Sigmoid colon (tissue), 7 donors: ENCODE measurements at places on chromosomes 11 and 22.

DNA sequence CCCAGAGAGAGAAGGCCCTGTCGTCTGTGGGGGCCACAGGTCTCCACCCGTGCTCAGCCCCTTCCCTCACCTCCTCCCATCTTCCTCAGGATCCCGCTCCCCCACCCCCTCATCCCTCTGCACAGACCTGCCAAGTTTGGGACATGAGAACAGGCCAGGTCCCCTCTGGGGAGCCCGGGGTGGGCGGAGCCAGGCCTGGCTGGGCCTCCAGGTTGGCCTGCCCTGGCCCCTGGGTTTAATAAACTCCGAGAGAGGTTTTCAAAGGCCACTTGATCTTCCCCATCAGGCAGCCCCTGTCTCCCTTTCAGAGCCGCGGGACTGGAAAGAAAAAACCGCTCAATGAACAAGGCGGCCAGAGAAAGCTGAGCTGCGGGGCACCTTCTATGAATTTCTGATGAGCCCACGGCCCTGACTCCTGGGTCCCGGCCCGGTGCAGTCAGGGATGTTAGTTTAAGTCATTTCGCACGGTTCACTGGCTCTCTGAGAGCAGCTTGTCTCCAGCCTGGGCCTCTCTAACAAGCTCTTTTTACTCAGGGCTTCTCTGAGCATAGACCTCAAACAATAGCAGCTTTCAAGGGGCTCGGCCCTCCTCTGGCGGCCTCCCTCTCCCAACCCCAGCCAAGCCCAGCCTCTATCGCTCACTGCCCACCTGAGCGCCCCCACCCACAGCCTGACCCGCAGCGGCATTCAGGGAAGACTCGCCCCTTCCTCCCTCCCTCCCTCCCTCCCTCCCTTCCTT, 64.8 kb downstream of the RPUSD4 start:
- H3K27me3 ChIP-seq: no peaks in the 10 kb centered on the region
- peaks cover 12% of the 10 kb centered on the region for H3K4me1 ChIP-seq
- no peak for DNase-seq
- H3K36me3 ChIP-seq: no peaks in the 10 kb centered on the region
- H3K27ac ChIP-seq: peak overlapping the region; percentile 2

GRCh38 chr11:15927864-15928217, 428.5 kb downstream of the SOX6 start:
- H3K36me3 ChIP-seq: no peaks in the 10 kb centered on the region
- H3K4me1 ChIP-seq: no peaks in the 10 kb centered on the region
- peaks cover 21% of the 10 kb centered on the region for H3K27me3 ChIP-seq

DNA sequence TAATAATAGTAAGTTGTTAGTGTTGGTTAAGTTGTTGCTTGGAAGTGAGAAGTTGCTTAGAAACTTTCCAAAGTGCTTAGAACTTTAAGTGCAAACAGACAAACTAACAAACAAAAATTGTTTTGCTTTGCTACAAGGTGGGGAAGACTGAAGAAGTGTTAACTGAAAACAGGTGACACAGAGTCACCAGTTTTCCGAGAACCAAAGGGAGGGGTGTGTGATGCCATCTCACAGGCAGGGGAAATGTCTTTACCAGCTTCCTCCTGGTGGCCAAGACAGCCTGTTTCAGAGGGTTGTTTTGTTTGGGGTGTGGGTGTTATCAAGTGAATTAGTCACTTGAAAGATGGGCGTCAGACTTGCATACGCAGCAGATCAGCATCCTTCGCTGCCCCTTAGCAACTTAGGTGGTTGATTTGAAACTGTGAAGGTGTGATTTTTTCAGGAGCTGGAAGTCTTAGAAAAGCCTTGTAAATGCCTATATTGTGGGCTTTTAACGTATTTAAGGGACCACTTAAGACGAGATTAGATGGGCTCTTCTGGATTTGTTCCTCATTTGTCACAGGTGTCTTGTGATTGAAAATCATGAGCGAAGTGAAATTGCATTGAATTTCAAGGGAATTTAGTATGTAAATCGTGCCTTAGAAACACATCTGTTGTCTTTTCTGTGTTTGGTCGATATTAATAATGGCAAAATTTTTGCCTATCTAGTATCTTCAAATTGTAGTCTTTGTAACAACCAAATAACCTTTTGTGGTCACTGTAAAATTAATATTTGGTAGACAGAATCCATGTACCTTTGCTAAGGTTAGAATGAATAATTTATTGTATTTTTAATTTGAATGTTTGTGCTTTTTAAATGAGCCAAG, 2.7 kb downstream of the NEAT1 start:
- peaks cover 44% of the 10 kb centered on the region for H3K36me3 ChIP-seq
- no peaks in the 10 kb centered on the region for H3K27me3 ChIP-seq
- H3K4me1 ChIP-seq: peaks cover 51% of the 10 kb centered on the region
- H3K4me3 ChIP-seq: peak overlapping the region; percentile 79
- peak overlapping the region; percentile 100 for H3K27ac ChIP-seq

GRCh38 chr22:37917874-37918548, 11.9 kb downstream of the MICALL1 start:
- no peaks in the 10 kb centered on the region for H3K27me3 ChIP-seq
- DNase-seq: no peak
- H3K4me3 ChIP-seq: no peak overlapping the region
- H3K4me1 ChIP-seq: peaks cover 33% of the 10 kb centered on the region

DNA sequence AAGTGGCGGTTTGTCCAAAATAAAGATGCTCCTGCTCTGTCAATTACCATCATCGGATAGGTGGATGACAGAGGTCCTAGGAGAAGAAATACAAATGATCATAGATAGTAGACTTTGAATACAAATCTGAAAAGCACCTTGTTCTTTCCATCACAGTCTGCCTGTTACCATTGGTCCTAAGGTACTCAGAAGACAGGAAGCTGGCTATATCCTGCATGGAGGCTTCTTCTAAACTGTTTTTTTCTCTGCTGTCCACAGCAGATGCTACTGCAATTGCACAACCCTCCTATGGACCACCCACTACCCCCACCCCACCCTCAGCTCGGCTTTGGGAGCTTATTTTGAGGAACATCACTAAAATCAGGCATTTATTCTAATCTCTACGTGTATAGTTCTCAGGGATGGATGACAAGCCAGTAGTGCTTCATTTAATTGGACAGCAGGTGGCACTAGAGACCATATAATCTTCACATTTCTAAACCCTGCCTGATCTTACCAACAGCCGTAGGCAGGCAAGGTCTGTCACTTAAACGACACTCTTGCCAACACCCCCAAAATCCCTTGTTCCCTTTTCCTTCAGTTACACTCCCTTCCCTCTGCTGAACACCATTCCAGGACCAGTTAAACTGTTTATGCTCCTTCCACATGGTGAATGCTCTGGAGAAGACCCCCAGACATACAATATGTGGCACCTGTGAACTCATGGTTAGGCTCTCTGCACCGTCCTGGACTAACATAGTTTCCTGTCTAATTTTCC, 6.6 kb upstream of the PTS start:
- peak; percentile 56 for DNase-seq
- no peaks in the 10 kb centered on the region for H3K36me3 ChIP-seq
- H3K4me1 ChIP-seq: no peaks in the 10 kb centered on the region
- H3K4me3 ChIP-seq: no peak overlapping the region
- H3K27ac ChIP-seq: no peak overlapping the region

GRCh38 chr22:19358703-19359553, 67.4 kb upstream of the CLTCL1 start:
- no peaks in the 10 kb centered on the region for H3K27me3 ChIP-seq
- H3K36me3 ChIP-seq: peaks cover 47% of the 10 kb centered on the region
- DNase-seq: no peak
- no peak overlapping the region for H3K27ac ChIP-seq

GRCh38 chr11:118139578-118139977, 13.0 kb downstream of the SCN4B start:
- no peak overlapping the region for H3K27ac ChIP-seq
- H3K36me3 ChIP-seq: no peaks in the 10 kb centered on the region
- DNase-seq: no peak
- no peak overlapping the region for H3K4me3 ChIP-seq
- no peaks in the 10 kb centered on the region for H3K4me1 ChIP-seq

GRCh38 chr11:89275966-89276365, 98.3 kb downstream of the TYR start:
- no peaks in the 10 kb centered on the region for H3K4me1 ChIP-seq
- no peaks in the 10 kb centered on the region for H3K27me3 ChIP-seq
- no peak overlapping the region for H3K4me3 ChIP-seq
- H3K36me3 ChIP-seq: no peaks in the 10 kb centered on the region
- H3K27ac ChIP-seq: no peak overlapping the region

GRCh38 chr11:8811571-8811970, 99.4 kb upstream of the AKIP1 start:
- H3K4me1 ChIP-seq: peaks cover 41% of the 10 kb centered on the region
- no peak for DNase-seq
- H3K27me3 ChIP-seq: no peaks in the 10 kb centered on the region

DNA sequence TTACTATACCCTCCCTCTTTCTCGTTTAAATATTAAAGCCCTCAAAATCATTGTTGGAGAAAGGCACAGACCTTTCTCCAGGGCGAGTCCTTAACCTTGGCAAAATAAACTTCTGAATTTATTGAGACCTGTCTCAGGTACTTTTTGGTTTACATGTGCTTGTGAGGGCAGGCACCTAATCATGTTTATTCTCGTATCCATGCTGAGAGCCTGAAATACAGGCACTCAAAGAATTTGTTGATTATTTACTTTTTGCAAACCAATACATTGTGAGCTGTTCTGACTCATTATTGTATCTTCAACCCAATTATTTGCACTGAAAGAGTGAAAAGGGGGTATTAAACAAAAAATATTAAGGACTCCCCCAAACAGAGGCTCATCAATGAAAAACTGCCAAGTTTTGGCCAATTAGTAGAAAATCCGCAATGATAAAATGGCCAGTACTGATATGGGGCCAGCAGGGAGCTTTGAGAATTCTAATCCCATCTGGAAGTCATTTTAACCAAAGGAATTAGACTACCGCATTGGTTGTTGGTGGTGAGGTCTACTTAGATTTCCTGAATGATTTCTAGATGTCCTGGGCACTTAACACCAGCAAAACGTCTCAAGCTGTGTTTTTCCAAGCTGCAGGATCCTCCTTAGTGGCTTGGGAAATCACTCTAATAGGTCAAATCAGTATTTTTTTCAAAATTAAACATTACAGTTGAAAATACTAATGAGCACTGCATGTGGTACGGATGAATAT, 157.3 kb downstream of the SWAP70 start:
- no peak overlapping the region for H3K4me3 ChIP-seq
- H3K27me3 ChIP-seq: no peaks in the 10 kb centered on the region
- no peak for DNase-seq
- H3K27ac ChIP-seq: no peak overlapping the region
- H3K4me1 ChIP-seq: no peaks in the 10 kb centered on the region
- H3K36me3 ChIP-seq: peaks cover 4% of the 10 kb centered on the region

- H3K36me3 ChIP-seq: no peaks in the 10 kb centered on the region
- H3K4me3 ChIP-seq: no peak overlapping the region
- no peak for DNase-seq
- no peaks in the 10 kb centered on the region for H3K4me1 ChIP-seq
- no peak overlapping the region for H3K27ac ChIP-seq
Measured at GRCh38 chr22:42862045-42862734, 5.1 kb upstream of the ARFGAP3 start.

GRCh38 chr22:36435516-36436415, 45.7 kb downstream of the TXN2 start:
- DNase-seq: no peak
- H3K27ac ChIP-seq: peak overlapping the region; percentile 9
- H3K4me1 ChIP-seq: peaks cover 21% of the 10 kb centered on the region
- no peaks in the 10 kb centered on the region for H3K27me3 ChIP-seq
- no peaks in the 10 kb centered on the region for H3K36me3 ChIP-seq
- H3K4me3 ChIP-seq: no peak overlapping the region

GRCh38 chr22:39123751-39124581, 26.9 kb downstream of the APOBEC3H start:
- DNase-seq: peak; percentile 66
- H3K27ac ChIP-seq: no peak overlapping the region
- H3K36me3 ChIP-seq: no peaks in the 10 kb centered on the region
- H3K4me1 ChIP-seq: peaks cover 8% of the 10 kb centered on the region
- no peak overlapping the region for H3K4me3 ChIP-seq
- no peaks in the 10 kb centered on the region for H3K27me3 ChIP-seq

GRCh38 chr11:75924966-75925784, 110.2 kb downstream of the UVRAG start:
- no peak overlapping the region for H3K4me3 ChIP-seq

GRCh38 chr11:33405834-33406602, 148.8 kb downstream of the HIPK3 start:
- no peak overlapping the region for H3K27ac ChIP-seq
- H3K4me1 ChIP-seq: no peaks in the 10 kb centered on the region
- H3K4me3 ChIP-seq: no peak overlapping the region
- no peaks in the 10 kb centered on the region for H3K36me3 ChIP-seq
- DNase-seq: no peak
- no peaks in the 10 kb centered on the region for H3K27me3 ChIP-seq

GRCh38 chr11:134480136-134480712, 68.2 kb upstream of the B3GAT1 start:
- no peak overlapping the region for H3K4me3 ChIP-seq
- no peak overlapping the region for H3K27ac ChIP-seq
- no peaks in the 10 kb centered on the region for H3K36me3 ChIP-seq
- H3K4me1 ChIP-seq: no peaks in the 10 kb centered on the region
- no peak for DNase-seq
- no peaks in the 10 kb centered on the region for H3K27me3 ChIP-seq

- no peaks in the 10 kb centered on the region for H3K36me3 ChIP-seq
- H3K4me3 ChIP-seq: no peak overlapping the region
- DNase-seq: no peak
Measured at GRCh38 chr11:82539669-82540068, 194.0 kb downstream of the FAM181B start.

- H3K4me1 ChIP-seq: no peaks in the 10 kb centered on the region
- no peaks in the 10 kb centered on the region for H3K27me3 ChIP-seq
- H3K27ac ChIP-seq: no peak overlapping the region
Measured at GRCh38 chr11:26112264-26112663, 219.7 kb upstream of the ANO3 start.

DNA sequence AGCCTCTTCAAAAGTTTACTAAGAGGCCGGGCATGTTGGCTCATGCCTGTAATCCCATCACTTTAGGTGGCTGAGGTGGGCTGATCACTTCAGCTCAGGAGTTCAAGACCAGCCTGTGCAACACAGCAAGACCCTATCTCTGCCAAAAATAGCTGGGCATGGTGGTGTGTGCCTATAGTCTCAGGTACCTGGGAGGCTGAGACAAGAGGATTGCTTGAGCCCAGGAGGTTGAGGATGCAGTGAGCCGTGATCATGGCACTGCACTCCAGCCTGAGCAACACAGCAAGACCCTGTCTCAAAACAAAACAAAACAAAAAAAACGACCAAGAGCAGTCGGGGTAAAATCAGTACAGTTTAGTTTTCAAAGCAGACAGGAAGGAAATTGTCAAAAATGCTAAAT, 4.7 kb upstream of the ADSL start:
- DNase-seq: no peak
- H3K36me3 ChIP-seq: no peaks in the 10 kb centered on the region
- no peaks in the 10 kb centered on the region for H3K27me3 ChIP-seq
- peaks cover 6% of the 10 kb centered on the region for H3K4me1 ChIP-seq

GRCh38 chr11:128925250-128925600, 17.4 kb downstream of the TP53AIP1 start:
- H3K4me1 ChIP-seq: no peaks in the 10 kb centered on the region
- H3K36me3 ChIP-seq: no peaks in the 10 kb centered on the region
- no peaks in the 10 kb centered on the region for H3K27me3 ChIP-seq
- DNase-seq: no peak

- H3K36me3 ChIP-seq: no peaks in the 10 kb centered on the region
- DNase-seq: no peak
- H3K27me3 ChIP-seq: no peaks in the 10 kb centered on the region
Measured at GRCh38 chr11:1090600-1091331, 16.1 kb downstream of the MUC2 start.

- peak; percentile 77 for DNase-seq
- peaks cover 61% of the 10 kb centered on the region for H3K4me1 ChIP-seq
- no peaks in the 10 kb centered on the region for H3K27me3 ChIP-seq
- H3K36me3 ChIP-seq: no peaks in the 10 kb centered on the region
- H3K4me3 ChIP-seq: peak overlapping the region; percentile 97
Measured at GRCh38 chr11:77819921-77820564, 479 bp downstream of the RSF1 start.

- H3K4me1 ChIP-seq: no peaks in the 10 kb centered on the region
- DNase-seq: no peak
Measured at GRCh38 chr11:56292154-56292553, at the start of gene OR8H1. TSS of gene OR8H1 (minus strand) at chr11:56292254. CDS start at chr11:56291062, 1,192 bp downstream.
